ENCODE measurements at places on chromosomes 16 and 17.

GRCh38 chr17:49776551-49777300, 11.8 kb upstream of the KAT7 start:
- no peak for DNase-seq

DNA sequence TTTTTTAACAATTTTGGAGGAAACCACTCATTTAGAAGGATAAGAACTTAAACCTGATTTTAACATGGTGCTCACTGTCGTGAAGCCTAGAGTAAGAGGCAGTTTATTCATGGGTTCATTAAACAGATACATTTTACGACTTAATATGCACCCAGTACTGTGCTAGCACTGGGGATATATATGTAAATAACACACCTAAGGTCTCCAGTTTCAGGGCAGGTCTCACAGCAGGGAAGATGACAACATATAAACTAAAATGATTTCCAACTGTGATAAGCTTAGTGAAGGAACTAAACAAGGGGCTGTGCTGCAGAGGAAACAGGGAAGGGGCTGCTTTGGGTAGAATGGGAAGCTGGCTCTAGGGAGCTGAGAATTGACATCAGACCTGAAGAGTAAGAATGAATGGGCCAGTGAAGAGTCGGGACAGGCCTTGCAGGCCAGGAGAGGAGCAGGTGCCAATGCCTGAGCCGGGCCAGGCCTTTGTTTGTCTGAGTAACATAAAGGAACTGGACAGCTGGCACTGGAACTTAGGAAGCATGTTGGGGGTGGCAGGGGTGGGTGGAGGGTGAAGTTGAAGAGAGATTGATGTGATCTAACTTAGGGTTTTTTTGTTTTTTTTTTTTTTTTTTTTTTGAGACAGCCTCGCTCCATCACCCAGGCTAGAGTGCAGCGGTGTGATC, 12.1 kb downstream of the NT5M start:
- no peak for DNase-seq

GRCh38 chr16:87524407-87524806, 31.6 kb upstream of the ZCCHC14 start:
- DNase-seq: no peak

DNA sequence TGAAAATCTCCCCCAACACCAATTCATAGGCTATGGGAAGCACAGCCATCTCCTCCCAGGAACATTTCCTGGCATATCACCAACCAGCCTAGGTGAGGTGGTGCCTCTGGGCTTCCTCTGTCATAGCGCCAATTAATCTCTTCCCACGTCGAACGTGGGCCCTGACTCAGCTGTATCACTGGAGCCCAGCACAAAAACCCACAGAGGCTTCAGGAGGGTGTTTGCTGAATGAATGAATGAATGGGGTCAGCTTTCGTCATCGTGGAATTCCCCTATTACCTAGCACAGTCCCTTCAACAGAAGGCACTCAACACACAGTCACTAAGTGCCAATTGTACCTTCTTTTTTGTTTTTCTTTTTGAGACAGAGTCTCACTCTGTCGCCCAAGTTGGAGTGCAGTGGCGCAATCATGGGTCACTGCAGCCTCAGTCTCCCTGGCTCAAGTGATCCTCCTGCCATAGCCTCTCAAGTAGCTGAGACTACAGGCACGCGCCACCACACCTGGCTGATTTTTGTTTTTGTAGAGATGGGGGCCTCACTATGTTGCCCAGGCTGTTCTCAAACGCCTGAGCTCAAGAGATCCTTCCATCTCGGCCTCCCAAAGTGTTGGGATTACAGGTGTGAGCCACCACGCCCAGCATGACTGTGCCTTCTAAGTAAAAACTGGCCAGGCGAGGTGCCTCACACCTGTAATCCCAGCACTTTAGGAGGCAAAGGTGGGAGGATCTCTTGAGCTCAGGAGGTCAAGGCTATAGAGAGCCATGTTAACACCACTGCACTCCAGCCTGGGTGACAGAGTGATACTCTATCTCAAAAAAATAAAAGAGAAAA, 4.1 kb downstream of the ZNF688 start:
- no peak for DNase-seq

DNA sequence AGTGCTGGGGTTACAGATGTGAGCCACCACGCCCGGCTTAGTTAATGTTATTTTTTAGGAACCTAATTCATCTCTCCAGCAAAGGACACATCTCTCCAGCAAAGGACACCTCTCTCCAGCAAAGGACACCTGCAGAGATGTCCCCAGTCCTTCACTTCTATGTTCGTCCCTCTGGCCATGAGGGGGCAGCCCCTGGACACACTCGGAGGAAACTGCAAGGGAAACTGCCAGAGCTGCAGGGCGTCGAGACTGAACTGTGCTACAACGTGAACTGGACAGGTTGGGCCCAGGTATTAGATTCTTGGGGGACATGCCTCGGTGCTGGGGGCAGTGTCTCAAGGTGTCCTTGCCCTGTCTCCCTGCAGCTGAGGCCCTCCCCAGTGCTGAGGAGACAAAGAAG, 4.7 kb downstream of the PFAS start:
- no peak for DNase-seq

- DNase-seq: no peak
Measured at GRCh38 chr17:56737421-56738161, 96.1 kb downstream of the C17orf67 start.

DNA sequence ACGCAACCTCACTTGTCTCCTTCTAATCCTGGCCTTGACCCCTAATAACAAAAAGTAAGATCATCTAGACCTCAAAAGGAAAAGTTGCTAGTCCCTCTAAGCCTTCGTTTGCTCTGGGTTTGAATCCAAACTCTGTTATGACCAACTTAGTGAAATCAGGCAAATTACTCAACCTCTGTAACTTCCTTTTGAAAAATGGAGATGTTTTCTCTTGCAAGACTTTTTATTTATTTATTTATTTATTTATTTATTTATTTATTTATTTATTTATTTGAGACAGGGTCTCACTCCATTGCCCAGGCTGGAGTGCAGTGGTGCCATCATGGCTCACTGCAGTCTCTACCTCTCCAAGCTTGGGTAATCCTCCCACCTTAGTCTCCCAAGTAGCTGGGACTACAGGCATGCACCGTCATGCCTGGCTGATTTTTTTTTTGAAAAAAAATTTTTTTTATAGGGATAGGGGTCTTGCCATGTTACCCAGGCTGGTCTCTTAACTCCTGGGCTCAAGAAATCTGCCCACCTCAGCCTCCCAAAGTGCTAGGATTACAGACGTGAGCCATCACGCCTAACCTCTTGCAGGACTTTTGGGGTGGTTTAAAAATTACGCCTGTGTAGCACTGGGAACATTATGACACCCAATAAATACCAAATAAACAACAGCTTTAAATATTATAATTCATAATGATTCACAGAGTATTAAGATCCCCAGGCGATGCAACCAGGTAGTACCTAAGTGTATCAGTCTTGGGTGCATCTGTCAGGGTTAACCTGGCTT, 63.4 kb downstream of the PITPNC1 start:
- no peak for DNase-seq

DNA sequence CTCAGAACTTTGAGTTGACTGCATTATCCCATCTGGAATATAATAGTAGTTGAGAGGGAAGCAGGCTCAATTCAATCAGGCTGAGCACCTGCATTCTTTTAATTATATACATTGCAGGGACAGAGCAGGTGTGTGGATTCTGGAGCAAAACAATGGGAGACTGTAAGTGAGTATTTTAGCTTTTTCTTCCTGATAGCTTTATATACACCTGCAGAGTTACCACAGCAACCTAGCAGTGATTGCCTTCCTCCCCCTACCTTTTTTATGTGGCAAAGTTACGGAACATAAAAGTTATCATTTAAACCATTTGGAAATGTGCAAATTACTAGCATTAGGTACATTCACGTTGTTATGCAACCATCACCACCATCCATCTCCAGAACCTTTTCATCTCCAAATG, 25.4 kb upstream of the RHOT1 start:
- peak; percentile 92 for DNase-seq

DNA sequence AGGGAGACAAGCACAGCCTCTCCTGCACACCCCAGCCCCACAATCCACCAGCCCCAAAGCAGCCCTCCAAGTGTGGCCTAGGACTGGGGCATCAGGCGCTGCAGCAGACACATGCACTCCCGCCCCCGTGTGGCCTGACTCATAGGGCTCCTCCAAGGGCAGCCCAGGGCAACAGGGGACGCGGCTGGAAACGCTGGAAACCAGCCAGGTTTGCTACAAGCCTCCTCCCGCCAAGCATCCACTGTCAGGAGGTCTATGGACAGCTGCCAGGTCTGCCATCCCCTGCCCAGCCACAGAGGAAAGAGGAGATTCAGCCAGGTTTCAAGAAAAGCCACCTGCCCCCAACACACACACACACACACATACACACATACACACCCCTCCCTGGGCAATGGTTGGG, 25.8 kb downstream of the SRCIN1 start:
- peak; percentile 94 for DNase-seq

DNA sequence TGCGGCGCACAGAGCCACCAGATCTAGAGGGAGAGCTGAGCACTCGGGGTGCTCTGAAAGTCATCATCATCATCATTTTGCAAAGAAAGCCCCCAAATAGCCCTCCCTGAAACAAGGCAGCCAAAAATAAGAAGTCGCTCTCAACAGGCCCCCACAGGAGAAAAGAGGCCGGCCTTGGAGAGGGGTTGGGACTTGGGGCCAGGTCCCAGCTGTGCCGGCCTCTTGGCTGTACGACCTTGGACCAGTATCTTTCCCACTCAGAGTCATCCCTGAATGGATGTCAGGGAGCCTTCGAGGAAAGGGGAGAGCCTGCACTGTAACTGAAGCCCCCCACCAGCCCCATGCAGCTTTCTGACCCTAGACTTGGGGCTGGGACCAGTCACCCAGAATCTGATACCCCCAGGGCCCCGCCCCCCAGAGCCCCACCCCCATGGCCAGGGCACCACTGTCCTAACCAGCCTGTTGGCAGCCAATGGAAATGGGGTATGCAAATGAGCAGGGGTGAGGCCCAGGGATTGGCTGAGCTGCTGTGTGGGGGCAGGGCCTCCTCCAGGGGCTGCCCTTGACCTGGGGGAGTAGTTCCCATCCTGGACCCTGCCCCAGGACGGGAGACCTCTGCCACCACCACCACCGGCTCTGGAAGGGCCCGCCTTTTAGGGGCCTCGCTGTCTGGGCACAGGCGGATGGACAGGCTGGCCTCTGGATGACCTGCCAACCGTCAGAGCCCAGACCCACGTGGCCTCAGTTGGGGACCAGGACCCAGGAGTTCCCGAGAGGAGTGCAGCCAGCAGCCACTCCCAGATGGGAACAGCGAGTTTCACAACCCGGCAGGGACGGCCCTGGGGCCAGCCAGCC, 15.4 kb downstream of the ZFPM1 start:
- no peak for DNase-seq

DNA sequence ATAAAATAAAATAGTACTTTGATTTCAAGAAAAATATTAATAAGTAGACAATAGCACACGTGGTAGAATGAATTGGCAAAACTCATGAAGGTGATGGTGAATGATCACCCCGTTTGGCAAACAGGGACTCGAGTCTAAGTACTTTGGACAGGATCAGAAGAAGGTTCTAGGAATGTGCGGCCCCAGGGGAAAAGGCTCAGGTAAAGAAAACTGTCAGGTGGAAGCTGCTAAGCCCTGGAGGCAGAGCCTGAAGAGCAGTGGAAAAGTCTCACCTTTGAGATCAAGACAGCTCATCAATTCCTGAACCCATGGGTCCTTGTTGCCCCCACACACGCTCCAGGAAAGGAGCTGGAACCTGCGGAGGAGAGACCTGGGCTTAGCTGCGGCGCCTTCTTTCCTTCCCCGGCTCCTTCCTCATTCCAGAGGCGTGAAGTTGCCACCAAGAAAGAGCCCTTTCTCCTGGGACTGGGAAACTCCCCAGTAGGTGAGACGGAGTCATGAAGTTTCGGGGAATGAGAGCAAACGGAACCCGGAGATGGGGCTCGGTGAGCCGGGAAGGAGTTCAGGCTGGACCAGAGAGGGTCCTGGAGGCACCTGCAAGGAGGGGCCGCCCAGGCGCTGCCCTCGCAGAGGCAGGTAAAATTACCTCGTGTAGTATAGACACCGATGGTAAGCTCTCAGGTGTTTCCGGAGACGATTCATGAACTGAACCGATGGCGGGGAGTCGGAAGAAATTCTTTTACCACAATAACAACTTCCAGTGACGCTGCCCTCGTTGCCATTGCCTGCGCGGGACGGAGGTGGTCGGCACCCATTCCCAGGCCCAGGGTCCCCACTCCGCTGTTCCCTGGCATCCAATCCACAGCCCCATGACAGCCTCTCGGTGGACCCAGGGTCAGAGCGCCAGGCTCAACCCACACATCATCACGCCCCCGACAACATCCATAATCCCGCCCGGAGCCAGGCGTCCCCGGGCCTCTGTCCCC, 1.2 kb upstream of the ZMYND15 start:
- DNase-seq: no peak

DNA sequence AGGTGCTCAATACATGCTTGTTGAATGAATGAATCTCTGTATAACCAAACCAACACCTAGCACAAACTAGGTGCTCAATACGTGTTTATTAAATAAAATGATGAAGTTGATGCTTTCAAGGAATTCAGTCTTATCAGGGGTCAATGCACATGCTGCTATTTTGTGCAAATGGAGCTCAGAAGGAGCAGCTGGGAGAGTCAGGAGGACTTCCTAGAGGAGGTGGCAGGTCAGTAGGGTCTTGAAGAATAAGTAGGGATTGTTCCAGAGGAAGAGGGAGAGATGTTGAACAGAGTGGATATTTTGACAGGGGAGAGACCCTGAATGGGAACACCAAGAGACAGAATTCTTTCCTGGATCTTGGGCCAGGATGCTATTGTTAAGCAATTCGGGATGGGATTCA, 92.7 kb upstream of the LHX1 start:
- no peak for DNase-seq

- no peak for DNase-seq
Measured at GRCh38 chr16:89951509-89951908, 3.0 kb downstream of the DEF8 start.

DNA sequence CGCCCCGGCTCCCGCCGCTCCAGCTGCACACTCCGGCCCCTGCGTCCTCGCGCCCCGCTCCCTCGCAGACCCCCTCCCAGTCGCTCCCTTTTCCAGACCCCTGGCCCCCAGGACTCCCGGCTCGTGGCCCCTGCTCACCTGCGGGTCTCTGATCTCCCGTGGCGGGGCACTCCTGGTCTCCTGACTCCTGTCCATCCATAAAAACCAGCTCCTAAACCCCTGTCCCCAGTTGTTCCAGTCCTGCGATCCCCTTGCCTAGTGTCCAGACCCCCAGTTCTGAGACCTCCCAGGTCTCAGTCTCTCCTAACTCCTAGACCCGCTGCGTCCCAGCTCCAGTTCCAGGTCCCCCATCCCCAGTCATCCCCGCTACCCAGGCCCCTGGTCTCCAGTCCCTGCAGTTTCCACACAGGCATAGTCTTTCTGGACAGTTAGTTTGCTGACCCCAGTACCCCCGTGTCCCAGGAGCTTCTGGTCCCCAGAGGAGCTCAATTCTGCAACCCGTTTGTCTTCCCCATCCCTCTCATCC, 379 bp downstream of the SNX29 start:
- no peak for DNase-seq

DNA sequence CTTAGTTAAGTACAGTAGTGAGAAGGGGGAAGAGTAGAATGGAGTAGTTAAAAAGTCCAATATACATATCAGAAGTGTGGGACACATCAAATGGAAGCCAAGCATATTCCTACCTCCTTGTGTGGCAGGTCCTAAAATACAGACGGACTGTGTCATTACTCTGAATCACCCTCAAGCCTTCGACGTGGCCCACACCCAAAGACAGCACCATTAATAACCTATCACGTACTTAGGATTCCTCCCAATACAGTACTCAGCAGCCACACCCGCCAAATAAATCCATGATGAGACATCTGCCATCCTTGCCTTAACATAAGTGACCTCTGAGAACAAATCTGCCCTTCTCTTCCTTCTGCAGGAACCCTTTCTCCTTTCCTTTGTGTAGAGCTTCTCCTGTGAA, 38.9 kb downstream of the UBE2G1 start:
- no peak for DNase-seq

- DNase-seq: no peak
Measured at GRCh38 chr16:86455116-86455515, 55.2 kb upstream of the FOXF1 start.

Data from NCI-H2081 (cell line).